SK-MEL-5 (cell line): ENCODE measurements at places on chromosomes 12 and 14.

DNA sequence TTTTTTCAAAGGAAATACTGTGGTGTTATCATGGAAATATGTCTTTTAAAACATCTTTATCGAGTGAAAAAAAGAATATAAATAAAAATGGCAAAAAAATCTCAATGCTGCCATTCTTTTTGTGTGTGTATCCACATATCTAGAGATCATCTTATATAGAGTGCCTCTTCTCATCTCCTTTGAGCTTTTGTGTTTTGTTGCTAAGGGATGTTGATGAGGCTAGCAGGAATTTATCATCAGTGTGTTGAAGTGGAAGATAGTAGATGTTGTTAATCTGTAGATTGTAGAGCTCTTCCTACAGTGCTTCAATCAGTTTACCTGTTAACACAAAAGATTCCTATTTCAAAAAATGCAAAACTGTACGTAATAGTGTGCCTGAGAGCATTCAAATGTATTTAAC, 1738.0 kb upstream of the SEL1L start:
- no peak for DNase-seq

DNA sequence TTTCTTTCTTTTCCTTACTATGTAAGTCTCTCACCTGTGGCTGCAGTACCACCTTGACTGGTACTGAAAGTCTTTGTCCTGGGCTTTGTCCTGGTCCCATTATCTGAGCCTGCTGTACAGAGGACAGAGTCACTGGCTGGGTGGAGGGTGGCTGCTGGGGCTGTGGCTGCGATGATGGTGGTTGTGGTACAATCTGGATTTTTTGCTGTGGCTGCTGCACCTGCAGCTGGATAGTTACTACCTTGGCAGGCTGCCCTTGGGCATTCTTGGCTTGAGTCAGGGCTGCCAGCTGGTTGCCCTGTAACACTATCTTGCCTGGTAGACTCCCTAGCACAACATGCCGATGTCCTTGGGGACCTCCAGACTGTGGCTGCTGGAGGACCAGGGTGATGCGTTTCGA, 27.0 kb downstream of the CHD8 start:
- DNase-seq, result no peak

GRCh38 chr14:98935921-98936320, 336.1 kb downstream of the BCL11B start:
- DNase-seq, result no peak

DNA sequence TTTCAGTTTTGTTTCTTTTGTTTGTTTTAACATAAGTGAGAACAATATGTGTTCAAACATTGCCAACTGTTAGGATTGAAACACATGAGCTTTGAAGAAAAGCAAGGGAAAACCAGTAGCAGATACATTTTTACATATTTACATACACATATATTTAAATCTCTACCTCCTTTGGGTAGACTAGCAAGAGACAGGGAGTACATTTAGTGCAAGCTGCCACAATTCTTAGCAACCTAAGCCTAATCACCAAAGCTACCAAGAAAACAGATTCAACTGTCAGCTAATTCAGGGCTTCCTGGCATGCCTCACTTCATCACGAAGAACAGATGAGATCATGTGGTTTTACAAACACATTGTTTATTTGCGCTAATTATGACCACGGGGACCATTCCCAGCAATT, 143.1 kb downstream of the PRIMA1 start:
- no peak for DNase-seq

DNA sequence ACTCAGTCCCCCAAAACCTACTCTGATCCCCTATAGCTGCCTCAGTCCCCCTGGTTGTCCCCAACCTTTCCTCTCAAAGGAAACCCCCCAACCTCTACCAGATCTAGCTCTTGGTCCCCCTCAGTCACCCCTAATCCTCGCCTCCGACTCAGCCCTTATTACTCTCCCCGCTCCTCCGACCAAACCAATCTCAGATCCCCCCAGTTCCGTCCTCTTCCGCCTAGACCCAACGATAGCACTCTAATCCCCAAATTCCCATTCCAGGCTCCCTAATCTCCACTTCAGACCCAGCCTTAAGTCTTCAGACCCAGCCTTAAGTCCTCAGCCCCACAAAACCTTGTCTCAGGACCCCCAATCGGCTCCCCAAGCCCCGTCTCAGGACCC, 612 bp downstream of the VPS37B start:
- DNase-seq, result no peak

DNA sequence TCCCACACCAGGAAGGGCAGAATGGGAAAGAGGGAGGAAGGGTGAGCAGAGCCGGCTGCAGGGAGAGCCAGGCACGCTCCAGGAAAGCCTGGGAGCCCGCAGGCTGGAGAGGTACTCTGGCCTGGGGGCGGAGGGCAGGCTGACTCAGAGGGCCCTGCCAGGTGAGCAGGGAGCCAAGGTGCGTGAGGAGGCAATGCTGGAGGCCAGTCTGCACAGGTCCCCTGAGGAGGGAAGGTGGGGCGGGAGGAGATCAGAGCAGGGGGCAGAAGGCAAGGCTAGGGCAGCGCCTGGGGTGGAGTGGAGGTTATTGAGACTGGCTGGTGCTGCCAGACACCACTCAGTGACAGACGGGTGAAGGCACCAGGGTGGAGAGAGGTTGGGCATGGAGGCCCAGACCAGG, 385.0 kb downstream of the BCL11B start:
- no peak for DNase-seq

- peak; percentile 3 for DNase-seq
Measured at GRCh38 chr14:94867946-94868771, 98.2 kb upstream of the GSC start.

DNA sequence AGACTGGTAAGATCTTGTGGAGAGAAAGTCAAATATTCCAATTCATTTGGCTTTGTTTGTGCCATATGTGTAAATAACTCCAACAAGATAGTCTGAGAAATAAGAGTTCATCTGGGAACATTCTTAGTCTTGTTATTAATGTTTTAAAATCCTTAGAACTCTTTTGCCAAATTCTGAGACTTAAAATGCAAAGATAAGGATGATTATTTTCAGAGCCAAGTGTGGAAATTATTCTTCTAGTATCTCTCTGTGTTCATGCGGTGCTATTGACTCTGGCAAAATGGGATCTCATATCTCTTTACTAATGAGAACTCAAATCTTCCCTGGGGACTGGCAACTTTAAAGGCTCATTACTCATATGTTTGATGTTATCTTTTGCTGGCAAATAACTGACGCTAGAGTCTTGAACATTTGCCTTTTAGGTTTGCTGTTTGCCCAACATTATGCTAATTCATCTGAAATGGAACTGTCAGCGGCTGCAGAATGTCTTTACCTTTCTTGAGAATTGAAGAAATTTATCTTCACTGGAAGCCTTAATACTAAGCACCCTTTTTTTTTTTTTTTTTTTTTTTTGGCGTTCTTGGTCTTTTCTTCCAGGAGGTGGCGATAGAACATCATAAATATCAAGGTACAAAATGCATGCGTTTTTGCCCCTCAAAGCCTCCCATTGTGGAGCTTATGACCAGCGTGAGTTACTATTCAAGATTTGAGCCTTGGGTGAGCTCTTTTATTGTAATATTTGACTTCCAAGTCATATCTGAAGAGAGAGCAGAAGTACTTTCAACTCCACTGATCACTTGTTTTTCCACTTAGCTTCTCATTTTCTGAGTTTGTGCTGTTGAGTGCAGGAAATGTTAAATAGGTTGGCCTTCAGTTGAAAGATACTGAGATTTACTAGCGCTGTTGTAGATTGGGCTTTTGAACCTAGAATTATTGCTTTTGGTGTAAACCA, 86.5 kb downstream of the CAND1 start:
- peak; percentile 86 for DNase-seq

DNA sequence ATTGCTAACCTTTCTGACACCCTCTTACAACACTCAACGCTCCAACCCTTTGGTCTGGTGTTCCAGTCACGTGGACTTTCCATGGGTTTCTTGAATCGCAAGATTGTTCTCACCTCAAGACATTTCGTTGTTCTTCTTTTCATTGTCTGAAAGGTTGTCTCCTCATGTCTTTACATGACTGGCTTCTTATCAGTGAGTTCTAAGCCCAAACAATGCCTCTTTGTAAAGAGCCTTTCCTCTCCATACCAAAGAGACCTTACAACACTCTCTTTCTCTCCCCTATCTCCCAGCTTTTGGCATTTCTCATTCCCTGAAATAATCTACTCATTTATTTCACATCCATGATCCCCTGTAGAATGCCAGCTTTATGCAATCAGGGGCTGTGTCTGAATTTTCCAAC, 1144.8 kb downstream of the AACS start:
- DNase-seq, result peak; percentile 78

- no peak for DNase-seq
Measured at GRCh38 chr12:62230652-62231051, 29.6 kb upstream of the USP15 start.

- DNase-seq, result no peak
Measured at GRCh38 chr14:70708717-70709570, 67.2 kb downstream of the TTC9 start.

GRCh38 chr12:132327336-132328171, 1.8 kb downstream of the GALNT9 start:
- DNase-seq, result no peak

DNA sequence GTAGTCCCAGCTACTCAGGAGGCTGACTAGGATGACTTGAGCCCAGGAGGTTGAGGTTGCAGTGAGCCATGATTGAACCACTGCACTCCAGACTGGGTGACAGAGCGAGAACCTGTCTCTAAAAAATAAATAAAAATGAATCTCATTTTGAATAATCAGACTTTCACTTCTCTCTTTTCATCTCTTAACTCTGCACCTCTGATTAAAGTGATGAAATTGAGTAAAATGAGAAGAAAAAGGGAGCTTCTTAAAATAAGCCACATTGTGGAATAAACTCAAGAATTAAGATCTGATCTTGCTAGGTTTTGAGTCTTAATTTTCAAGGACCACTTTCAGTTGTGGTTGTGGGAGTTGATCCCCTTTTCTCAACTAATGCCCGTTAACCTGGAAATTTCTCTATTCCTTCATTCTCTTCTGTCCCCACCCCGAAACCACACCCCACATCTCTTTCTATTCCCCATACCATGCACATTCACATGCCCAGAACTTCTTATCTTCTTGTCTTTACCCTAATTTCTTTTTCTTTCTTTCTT, 70.9 kb upstream of the ETV6 start:
- DNase-seq, result no peak

- DNase-seq, result no peak
Measured at GRCh38 chr14:50010752-50011151, 105.6 kb downstream of the VCPKMT start.

DNA sequence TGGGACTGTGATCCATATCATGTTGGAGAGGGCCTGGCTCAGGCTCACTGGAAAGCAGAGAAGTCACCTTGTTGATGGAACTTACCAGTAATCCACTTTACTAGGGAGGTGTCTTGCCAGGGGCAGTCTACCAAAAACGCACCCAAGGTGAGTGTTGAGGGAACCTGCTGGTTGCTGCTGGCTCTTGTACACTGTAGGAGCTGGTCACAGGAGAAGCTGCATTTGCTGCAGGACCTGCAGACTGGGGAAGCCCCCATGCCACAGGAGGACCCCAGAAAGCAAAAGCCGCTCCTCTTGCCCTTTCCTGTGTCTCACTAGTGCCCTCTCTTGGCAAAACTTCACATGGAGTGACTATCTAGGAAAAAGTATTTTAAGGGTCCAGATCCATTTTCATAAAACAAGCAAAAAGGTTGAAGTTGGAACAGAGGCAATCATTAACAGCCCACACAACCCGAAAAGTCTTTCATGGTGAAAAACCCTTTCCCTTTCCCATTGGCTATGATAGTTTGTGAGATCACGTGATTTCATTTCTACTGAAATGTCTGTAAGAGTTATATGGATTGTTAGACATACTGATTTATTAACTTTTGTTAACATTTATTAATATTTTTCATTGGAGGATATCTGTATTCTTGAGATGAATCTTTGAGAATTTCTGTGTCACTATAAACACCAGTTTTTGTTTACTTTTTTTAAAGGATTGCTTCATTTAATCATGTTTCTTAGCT, 59.2 kb downstream of the RASSF8 start:
- peak; percentile 81 for DNase-seq

GRCh38 chr12:120625557-120626419, 14.6 kb upstream of the CABP1 start:
- DNase-seq, result no peak

- no peak for DNase-seq
Measured at GRCh38 chr14:103765526-103765925, 49.9 kb downstream of the ZFYVE21 start.

GRCh38 chr14:93821051-93821450, 32.8 kb upstream of the PRIMA1 start:
- no peak for DNase-seq
